Activated CD4-positive, CD25-positive, alpha-beta regulatory T cell (primary cell): ENCODE measurements at places on chromosomes 6 and 20.

DNA sequence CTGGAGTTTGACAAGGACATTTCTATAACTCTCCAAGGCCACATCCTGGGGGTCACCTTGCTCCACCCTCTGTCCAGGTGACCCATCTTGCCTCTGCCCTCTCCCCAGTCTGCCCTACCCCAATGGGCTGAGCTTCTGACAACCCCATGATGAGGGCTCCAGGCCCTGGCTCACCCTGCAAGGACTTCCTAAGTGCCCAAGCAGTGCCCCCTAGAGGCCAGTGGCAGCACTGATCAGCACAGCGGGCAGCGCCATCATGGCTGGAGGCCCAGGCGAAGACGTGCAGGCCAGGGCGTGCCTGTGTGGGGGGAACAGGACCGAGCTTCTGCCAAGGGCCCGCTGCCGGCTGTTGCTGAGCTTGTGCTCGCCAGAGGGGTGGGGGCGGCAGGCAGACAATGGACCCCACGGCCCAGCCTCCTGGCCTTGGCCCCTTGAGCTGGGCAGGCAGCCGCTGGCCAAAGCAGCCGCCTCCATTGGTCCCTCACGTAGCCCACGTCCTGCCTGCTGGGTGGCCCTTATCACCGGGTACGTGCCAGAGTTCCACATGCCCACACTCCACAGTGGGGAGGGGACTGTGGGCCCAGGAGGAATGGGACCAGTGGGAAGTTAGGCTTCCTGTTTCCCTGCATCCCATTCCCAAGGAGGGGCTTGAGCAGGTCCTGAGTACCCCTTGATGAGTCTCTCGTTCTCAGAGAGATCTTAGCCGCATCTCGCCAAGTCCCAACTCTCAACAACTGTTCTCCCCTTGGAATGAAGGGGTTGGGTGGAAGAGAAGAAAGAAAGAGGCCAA lies 64.3 kb downstream of the MRPL14 start:
- no peak for DNase-seq

- DNase-seq = no peak
Observed at GRCh38 chr6:166724576-166724975, 97.5 kb upstream of the RPS6KA2 start.

- no peak for DNase-seq
Observed at GRCh38 chr6:106882138-106882537, 92.4 kb downstream of the CD24 start.

GRCh38 chr6:10343320-10343719 lies 71.6 kb downstream of the TFAP2A start:
- DNase-seq = no peak

- no peak for DNase-seq
Observed at GRCh38 chr6:169189686-169190085, 64.0 kb downstream of the THBS2 start.

- no peak for DNase-seq
Observed at GRCh38 chr6:84379142-84379541, 151.7 kb upstream of the CEP162 start.

DNA sequence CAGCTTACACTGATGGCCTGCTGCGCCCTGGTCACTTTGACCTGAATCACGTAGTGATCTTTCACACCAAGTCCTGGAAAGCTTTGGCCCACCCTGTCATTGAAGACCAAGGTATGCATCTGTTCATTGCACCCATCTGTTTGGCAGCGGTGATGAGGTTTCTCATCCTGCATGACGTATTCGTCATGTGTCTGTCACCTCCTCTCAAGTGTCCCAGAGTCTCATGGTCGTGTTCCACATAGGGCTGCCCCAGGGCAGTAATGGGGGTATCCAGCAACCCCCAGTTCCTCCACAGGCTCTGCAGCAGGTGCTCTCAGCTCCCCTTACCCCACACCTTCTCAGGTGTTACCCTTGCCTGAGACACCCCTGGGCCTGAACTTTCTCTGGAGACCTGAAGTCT lies 104.1 kb downstream of the SYNDIG1 start:
- DNase-seq = no peak

- no peak for DNase-seq
Observed at GRCh38 chr20:46458866-46459750, 52.7 kb upstream of the ELMO2 start.

DNA sequence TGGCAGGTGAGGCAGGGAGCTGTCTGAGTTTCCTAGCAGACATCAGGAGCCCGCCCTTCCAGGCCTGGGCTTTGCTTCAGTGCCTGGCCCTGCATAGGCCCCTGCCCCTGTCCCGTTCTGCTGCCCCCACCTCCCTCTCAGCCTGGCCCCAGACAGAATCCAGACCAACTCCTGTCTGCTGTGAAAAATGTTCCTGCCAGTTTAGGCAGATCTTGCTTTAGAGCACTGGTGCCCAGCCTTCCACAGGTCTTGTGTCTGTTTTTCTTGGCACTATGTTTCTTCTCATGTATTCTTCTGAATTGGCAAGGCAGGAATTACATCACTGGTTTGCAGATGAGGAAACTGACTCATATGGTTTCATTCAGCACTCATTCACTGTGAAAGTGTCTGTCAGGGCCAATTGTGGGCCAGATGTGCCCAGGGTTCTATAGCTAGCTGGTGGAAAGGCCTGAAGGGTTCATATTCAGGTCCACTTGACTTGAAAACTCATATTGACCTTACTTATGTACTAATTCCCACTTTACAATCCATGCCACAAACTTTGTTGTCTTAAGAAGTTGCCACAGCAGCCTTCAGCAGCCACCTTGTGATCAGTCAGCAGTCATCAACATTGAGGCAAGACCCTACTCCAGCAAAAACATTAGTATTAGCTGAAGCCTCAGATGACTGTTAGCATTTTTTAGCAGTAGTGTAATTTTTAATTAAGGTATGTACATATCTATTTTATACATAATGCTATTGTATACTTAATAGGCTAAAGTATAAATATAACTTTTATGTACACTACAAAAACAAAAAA lies 40.5 kb downstream of the HLA-F start:
- DNase-seq = no peak
